ENCODE measurements at places on chromosomes 3 and 15. TPM values are rescaled to one million over a fixed set of nuclear protein-coding genes. Genes with fewer than 3 reads are reported as not detected.

Gene ATP2B2
- not detected for polyA plus RNA-seq

Gene TMEM207
- not detected for polyA plus RNA-seq

Gene PLA2G4D
- 0.31 TPM for polyA plus RNA-seq

Gene TMEM212
- 4.6 TPM for polyA plus RNA-seq

Gene SFMBT1
- polyA plus RNA-seq: 3.4 TPM

Gene INKA1
- polyA plus RNA-seq: 10.8 TPM

Gene TERB2
- not detected for polyA plus RNA-seq

Gene SYNPR
- not detected for polyA plus RNA-seq

Gene KNG1
- 0.07 TPM for polyA plus RNA-seq

Gene KBTBD8
- polyA plus RNA-seq: 0.94 TPM

Gene HIGD2B
- not detected for polyA plus RNA-seq

Gene GOLGA8R
- 0.76 TPM for polyA plus RNA-seq

Gene POLQ
- polyA plus RNA-seq: 0.22 TPM

Gene CLDN16
- polyA plus RNA-seq: 0.16 TPM

Gene RUBCN
- 13.0 TPM for polyA plus RNA-seq

Gene CCDC54
- not detected for polyA plus RNA-seq

Gene LNP1
- polyA plus RNA-seq: 1.1 TPM

Gene LRRC3B
- polyA plus RNA-seq: 0.02 TPM

Gene NBEAL2
- polyA plus RNA-seq: 191 TPM

Gene TGM5
- polyA plus RNA-seq: not detected

Gene FGD5
- polyA plus RNA-seq: 14.6 TPM

Gene SLC6A1
- 1.1 TPM for polyA plus RNA-seq

Gene FSD2
- polyA plus RNA-seq: 0.08 TPM

Gene SAXO2
- 13.5 TPM for polyA plus RNA-seq

Gene GOLGA6D
- not detected for polyA plus RNA-seq

Gene GLDN
- 6.2 TPM for polyA plus RNA-seq
